ENCODE measurements at places on chromosomes 7 and 10.

DNA sequence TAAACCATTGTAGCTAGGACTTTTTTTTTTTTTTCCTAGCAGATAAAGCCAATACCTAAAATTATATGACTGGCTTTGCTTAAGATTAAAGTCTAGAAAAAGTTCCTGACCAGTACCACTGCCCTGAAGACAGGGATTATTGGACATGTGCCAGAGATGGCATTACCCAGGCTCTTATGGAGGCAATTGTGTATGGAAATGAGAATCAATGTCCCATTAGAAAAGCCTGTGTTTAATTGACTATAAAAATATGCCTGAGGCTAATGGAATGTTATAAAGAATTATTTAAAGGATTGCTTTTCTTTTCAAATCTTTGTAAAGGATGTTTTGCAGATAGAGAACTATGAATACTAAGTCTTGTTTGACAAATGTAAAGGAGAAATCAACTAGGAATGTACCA, 196.7 kb downstream of the ANK3 start:
- no peak for DNase-seq

DNA sequence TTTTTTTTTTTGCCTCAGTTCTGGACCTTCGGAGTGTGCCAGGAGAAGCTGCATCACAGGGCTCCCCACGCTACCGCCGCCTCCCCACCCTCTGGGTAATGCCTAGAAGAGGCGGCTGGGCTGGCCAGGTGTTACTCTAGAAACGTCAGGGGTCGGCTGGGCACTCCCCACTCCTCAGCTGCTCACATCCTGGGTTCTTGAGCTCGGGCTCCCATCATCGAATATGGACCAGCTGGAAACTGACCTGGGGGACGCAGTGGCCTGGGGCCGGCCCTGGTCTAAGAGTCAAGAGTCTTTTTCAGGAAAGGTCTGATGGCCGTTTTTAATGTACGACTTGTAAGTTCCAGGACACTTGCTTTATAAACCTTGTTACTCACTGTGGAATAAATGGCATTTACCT, 326.5 kb downstream of the WDR37 start:
- no peak for DNase-seq

- no peak for DNase-seq
Observed at GRCh38 chr10:58998924-58999713, 177.3 kb upstream of the PHYHIPL start.

DNA sequence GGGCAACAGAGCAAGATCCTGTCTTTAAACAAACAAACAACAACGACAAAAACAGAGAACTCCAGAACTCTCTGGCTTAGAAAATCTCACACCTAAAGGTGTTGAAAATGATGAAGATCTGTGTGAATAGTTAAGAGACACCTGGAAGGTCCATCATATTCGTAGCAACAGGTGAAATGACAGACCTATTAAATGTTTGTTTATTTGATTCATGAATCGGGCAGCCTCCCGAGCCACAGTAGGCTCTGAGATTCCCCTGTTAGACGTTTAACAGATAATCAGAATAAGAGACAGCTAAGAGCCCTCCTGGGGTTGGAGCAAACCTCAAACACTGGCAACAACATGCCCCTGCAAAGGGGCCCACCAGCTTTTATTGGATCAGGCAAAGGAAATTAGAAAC, 103.7 kb downstream of the LCOR start:
- no peak for DNase-seq

DNA sequence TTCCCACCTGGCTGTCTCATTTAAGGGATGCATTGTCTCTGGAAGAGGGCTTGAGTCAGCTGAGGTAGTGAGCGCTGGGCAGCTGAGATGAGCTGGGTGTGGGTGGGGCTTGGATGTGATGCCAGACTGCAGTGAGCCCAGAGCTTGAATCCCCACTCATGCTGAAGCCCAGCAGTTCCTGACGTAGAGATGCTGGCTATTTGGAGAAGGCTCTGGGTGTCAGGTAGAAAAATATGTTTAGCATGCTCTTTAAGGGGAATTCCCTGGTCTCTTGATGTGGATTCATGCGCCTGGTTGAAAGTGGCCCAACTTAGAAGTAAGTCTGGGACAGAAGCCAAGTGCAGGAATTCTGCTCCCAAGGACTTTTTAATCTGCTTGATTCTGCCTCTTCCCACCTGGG, 241.5 kb upstream of the IGFBP3 start:
- DNase-seq, result no peak

- no peak for DNase-seq
Observed at GRCh38 chr7:150572496-150572895, 5.3 kb downstream of the GIMAP4 start.

- no peak for DNase-seq
Observed at GRCh38 chr10:91886954-91887271, 22.4 kb downstream of the FGFBP3 start.

GRCh38 chr10:125082881-125083575, 77.3 kb downstream of the CTBP2 start:
- no peak for DNase-seq

DNA sequence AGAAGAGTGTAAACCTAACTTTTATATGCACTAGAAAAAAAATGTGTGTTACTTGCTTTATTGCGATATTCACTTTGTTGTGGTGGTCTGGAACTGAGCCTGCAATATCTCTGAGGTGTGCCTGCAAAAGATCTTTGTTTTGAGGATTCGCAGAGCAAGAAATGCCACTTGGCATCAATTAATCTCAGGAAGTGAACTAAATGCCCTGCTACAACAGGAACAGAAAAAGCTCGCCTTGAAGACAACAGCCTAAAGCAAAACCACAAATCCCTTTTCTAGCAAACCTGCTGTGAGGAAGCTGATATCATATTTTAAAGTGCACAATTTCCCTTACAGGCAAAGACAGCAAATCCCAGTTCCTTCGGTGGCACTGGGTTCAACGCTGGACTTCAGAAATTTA, 675.8 kb downstream of the KCNMA1 start:
- no peak for DNase-seq

DNA sequence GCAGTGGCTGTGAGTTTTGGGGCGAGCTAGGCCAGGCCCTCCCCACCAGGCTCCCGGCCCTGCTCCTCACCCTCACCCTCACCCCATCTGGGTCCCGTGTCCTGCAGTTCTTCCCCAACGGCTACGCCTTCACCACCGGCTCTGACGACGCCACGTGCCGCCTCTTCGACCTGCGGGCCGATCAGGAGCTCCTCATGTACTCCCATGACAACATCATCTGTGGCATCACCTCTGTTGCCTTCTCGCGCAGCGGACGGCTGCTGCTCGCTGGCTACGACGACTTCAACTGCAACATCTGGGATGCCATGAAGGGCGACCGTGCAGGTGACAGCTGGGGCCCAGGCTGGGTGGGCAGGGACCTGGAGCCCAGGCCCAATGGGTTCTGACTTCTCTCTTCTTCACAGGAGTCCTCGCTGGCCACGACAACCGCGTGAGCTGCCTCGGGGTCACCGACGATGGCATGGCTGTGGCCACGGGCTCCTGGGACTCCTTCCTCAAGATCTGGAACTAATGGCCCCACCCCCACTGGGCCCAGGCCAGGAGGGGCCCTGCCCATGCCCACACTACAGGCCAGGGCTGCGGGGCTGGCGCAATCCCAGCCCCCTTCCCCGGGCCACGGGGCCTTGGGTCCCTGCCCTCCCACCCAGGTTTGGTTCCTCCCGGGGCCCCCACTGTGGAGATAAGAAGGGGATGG, 4.9 kb downstream of the GNB2 start:
- no peak for DNase-seq

- DNase-seq, result no peak
Observed at GRCh38 chr7:18655506-18655905, 160.0 kb downstream of the HDAC9 start.

DNA sequence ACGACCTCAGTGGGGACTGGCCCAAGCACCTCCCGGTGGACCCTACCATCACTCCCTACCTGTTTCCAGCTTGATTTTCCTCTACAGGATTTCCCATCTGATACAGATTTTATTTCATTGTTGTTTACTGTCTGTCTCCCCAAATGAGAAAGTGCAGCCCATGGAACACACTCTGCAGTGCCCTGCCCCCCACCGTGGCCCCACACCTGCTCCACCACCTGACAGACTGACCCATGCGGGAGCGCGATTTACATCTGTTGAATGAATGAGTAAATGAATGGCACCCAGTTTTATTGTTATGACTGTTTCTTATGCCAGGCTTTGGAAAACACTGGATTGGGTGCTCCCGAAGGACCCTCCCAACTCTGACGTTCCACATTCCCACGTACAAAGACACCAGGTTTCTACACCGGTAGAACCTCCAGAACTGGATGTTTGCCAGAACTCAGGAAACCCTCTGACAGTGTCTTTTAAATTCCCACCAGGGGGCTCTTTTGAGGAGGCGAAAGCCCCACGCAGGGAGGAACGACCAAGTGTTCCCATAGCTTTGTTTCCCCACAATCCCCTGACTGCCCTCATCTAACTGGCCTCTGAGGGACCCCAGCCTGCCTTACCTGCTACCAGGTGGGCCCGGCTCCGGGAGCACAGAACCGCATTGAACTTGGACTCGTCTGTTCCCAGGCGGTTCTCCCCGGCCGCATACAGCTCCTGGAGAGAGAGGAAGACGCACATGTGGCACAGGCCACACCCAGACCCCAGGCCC, 29.0 kb downstream of the PLAC9 start:
- no peak for DNase-seq

GRCh38 chr7:131653418-131654248, 97.2 kb upstream of the PODXL start:
- DNase-seq, result no peak

GRCh38 chr7:156026076-156026600, 213.9 kb upstream of the SHH start:
- DNase-seq, result no peak

GRCh38 chr7:28695300-28696295, 262.5 kb downstream of the TRIL start:
- no peak for DNase-seq

GRCh38 chr10:130369645-130370381, 233.6 kb downstream of the GLRX3 start:
- DNase-seq, result no peak
